Inflammatory macrophage (primary cell): ENCODE measurements at places on chromosomes 2 and 18.

DNA sequence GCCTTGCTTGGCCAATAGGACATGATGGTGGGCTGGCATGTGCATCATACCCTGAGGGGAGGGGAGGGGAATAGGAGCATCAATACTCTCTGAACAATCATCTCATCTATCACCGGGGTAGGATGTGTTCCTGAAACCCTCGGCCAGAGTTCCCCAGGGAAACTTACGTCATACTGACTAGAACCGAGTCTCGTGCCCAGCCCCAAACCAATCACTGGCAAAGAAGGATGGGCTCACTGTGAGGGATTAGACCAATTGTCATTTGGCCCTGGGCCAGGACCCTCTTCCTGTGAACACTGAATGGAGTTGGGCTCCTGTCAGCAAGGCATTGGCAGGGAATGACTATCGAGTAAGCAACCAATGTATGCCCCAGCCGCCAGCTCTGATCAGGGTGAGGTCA lies 261.5 kb downstream of the MYCN start:
- no peak for DNase-seq

DNA sequence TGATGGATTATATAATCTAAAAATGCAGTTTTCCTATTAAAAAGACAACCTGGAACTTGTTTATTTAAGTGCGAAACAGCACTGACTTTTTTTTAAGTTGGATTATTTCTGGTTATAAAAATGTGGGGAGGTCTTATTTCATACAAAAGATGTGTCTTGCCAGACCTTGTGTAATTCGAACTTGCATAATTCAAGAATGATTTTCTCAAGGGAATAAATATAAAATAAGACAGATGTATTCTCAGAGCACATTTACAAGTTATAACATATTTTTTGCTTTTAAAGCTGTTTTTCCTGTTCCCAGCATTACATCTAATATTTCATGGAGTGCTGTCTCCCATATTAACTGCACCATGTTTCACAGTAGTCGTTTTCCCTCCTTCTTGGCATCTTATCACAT lies 263.1 kb downstream of the CDH20 start:
- no peak for DNase-seq

DNA sequence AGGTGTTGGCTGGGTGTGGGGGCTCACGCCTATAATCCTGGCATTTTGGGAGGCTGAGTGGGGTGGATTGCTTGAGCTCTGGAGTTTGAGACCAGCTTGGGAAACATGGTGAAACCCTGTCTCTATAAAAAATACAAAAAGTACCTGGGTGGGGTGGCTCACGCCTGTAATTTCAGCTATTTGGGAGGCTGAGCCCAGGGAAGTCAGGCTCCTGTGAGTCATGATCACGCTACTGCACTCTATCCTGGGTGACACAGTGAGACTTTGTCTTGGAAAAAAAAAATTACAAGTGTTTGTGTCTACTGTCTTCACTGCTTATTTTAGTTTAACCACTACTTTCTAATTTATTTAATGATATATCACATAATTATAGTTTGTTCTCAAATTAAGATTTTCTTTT lies 62.7 kb upstream of the DOCK10 start:
- peak; percentile 9 for DNase-seq

DNA sequence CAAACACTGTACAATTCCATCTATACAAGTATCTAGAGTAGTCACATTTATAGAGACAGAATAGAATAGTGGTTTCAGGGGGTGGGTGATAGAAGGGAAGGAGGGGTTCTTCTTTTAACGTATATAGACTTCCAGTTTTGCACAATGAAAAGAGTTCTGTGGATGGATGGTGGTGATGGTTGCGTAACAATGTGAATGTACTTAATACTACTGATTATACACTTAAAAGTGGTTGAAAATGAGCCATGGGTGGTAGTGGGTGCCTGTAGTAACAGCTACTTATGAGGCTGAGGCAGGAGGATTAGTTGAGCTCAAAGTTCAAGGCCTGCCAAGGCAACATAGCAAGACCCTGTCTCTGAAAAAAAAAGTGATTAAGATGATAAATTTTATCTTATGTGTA lies 85.8 kb downstream of the SETBP1 start:
- no peak for DNase-seq

DNA sequence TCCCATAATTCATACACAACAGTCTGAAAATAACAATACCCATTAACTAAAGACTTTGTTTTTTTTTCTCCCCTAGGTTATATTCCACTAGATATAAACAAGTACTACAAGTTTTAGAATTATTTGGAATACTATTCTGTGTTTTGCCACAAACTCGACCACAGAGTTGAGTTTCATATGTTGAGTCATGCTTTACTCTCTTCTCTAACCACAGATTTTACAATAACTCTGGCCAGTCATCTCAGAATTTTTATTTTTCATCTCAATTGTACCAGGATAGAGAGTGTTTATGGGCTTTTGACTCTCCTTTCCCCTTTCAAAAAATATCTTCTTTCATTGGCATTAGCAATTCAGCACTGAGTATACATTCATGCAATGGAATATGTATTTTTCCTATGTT lies 348.7 kb upstream of the GALNT5 start:
- no peak for DNase-seq

DNA sequence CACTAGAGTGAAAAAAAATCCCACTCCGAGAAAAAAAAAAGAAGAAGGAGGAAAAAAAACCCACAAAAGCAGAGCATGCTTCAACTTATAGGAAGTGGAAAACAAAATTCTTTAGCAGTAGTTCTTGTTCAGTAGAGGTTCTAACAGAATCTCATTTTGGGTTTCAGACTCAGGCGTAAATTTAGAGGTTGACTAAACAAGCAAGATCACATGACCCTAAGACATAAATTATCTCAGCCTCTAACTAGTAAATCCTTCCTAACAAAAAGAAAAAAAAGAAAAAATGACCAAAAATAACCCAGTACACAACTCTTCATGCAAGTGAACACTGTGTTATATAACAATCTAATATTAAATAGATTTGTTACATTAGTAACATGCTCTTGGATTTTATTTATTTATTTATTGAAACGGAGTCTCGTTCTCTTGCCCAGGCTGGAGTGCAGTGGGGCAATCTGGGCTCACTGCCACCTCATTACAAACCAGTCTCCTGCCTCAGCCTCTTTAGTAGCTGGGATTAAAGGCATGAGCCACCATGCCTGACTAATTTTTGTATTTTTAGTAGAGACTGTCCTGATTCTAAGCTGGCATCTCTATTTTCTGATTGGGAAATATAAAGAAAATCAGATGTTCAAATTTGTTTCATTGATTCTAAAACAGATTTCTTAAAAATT lies 35.4 kb downstream of the PPP4R3B start:
- no peak for DNase-seq

GRCh38 chr2:85853499-85854165 lies 35.2 kb downstream of the ST3GAL5 start:
- peak; percentile 57 for DNase-seq

- no peak for DNase-seq
Observed at GRCh38 chr2:102250278-102250821, 61.0 kb upstream of the IL1RL1 start.
